Cerebellar nuclear complex (tissue), 1 donor: ENCODE measurements at places on chromosomes 6 and 20.

DNA sequence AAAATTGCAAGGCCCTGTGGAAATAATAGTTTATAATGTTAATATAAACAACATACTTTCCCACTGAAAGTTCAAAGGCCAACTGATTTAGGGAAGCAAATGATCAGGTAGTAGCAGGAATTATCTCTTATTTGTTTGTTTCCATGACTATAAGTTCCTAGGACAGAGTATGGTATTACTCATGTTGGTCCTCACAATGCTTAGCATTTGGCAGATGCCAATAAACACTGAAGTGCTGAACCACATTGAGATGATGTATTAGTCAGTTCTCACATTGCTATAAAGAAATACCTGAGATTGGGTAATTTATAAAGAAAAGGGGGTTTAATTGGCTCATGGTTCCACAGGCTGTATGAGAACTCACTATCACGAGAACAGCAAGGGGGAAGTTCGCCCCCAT, 129.6 kb upstream of the NUP153 start:
- no peak for DNase-seq

DNA sequence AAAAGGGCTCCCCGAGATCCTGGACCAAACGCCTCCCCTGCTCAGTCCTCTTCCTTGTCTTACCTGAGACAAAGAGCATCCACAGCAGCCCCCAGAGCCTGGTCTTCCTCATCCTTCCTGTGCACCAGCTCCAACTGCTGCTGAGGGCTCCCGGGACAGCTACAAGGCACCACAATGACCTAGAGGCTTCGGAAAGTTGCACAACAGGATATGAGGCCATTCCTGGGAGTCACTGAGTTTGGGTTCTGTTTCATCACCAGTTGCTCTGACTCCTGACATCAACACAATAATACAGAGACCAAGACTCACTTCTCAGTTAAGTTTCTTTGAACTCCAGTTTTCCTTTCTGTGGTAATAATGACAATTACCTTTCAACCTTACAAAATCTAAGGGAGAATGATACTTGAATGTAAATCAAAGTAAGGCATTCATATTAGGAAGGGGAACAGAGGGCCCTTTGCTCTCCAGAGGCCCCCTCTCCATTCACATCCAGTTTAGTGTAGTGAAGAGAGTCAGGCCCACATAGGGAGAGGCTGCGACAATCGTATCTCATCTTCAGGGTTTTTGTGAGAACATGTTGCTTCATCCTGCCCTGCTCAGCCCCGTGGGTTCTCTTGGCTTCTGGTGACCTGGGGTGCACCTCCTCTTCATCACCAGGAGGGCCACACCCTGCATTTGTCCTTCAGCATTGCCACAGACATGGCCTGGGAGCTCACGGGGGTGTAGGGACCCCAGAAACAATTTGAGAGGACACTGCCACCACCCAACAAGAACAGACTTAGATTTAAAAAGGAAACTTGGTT, at the start of gene TREM1:
Gene TREM1 (minus strand): TSS at position 139 of the 803 bp plus-strand sequence. CDS start 27 bp downstream, at position 112.
- no peak for DNase-seq

DNA sequence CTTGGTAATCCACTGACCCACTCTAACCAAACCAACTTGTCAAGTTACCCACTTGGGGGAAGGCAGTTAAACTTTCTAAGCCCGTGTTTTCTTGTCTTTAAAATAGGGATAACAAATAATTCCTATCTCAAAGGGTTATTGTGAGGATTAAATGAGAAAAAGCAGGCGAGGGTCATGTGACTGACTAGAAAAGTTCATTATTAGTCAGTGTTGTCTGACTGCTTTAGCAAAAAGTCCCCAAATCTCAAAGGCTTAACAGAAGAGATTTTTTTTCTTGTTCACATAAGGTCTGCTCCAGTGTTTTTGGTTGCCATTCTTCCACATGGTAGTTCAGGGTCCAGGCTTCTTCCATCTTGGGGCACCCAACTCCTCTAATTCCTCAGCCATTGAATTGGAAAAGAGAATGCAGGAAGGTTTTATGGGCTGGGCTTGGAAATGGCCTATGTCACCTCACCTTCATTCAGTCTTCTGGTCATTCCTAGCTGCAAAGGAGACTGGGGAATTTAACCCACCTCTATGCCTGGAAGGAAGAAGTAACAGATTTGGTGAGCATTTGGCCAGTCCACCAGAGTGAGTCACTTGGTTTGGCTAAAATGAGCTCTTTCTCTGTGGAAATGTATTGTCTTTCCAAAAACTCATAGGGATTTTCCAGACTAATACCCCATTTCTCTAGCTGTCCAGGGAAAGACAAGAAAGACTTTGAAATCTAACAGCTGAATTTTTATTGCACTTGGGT, 77.0 kb downstream of the CAP2 start:
- no peak for DNase-seq

GRCh38 chr6:38443352-38444144, 196.2 kb downstream of the BTBD9 start:
- no peak for DNase-seq

- no peak for DNase-seq
Observed at GRCh38 chr6:7264686-7265384, 48.2 kb downstream of the SSR1 start.

- no peak for DNase-seq
Observed at GRCh38 chr6:8583291-8583690, 147.9 kb upstream of the SLC35B3 start.

GRCh38 chr20:63829945-63830835, 874 bp downstream of the ZBTB46 start:
- DNase-seq = no peak

- no peak for DNase-seq
Observed at GRCh38 chr6:72524011-72524645, 97.7 kb upstream of the KCNQ5 start.

- no peak for DNase-seq
Observed at GRCh38 chr6:14709900-14710299, 536.0 kb upstream of the JARID2 start.

- no peak for DNase-seq
Observed at GRCh38 chr6:167706313-167707109, 120.2 kb upstream of the AFDN start.
